Activated CD4-positive, alpha-beta T cell treated with anti-CD3 and anti-CD28 coated beads, Interleukin-2, amount 50 U/mL, for 48 hours (primary cell): ENCODE measurements at places on chromosomes 2 and 18.

GRCh38 chr2:194103941-194104659, 1552.9 kb upstream of the SLC39A10 start:
- DNase-seq = no peak

- DNase-seq = peak; percentile 28
These were observed 11.3 kb downstream of the IL1RN start for GRCh38 chr2:113138428-113139322.

GRCh38 chr2:150267651-150268415, 219.6 kb downstream of the RND3 start:
- DNase-seq = no peak

DNA sequence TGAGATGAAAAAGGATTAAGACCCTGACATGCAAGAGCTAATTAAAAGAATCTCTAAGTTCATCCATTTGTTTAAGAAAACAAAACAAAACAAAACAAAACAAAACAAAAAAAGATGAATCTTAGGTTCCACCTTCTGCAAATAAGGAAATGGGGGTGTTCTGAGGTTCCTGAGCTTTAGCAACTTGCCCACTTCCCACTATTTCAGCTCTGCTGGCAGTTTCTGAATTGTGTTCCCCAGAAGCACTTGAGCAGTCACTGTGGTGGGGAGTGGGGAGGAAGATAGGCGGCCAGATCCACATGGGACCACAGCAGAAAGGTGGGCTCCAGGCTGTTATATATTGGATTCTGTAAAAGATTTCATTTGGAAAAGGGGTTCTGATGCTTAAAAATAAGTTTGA, 20.3 kb downstream of the INO80C start:
- no peak for DNase-seq

DNA sequence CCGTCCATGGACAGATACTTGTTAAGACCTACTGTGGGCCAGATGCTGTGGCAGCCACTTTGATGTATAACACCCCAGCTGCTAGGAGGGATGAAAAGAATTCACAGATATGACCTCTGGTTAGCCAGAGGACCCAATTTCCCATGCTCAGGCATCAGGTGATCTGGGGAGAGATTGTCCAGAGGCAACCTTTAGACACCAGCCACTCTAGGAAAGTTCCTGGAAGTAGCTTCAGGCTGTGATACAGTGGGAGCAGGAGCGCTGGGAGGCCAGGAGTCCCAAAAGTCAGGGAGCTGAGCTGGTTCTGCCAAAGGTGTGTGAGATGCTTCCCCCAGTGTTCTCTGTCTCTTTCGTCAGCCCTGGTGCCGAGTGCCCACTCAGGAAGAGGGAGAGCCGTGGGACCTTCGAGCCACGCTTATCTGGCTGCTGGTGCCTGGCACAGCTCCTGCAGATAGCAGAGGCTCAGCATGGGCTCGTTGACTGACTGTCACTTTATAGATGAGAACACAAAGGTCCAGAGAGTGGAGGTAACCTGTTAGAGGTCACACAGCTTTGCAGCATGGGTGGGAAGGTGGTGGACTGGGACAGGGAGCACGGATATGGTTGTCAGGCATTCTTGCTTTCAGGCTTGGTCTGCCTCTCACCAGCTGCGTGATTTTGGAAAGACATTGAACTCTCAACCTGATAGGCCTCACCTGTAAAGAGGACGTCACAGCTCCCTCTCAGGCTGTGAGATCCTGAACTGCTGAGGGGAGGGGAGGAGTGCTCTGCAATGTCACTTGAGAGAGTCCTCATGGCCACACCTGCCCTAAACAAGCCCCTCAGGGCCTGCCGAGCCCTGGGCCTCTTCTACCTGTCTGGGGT, 7.8 kb upstream of the RALB start:
- DNase-seq = no peak
